ENCODE measurements at places on chromosomes 16 and 17.

DNA sequence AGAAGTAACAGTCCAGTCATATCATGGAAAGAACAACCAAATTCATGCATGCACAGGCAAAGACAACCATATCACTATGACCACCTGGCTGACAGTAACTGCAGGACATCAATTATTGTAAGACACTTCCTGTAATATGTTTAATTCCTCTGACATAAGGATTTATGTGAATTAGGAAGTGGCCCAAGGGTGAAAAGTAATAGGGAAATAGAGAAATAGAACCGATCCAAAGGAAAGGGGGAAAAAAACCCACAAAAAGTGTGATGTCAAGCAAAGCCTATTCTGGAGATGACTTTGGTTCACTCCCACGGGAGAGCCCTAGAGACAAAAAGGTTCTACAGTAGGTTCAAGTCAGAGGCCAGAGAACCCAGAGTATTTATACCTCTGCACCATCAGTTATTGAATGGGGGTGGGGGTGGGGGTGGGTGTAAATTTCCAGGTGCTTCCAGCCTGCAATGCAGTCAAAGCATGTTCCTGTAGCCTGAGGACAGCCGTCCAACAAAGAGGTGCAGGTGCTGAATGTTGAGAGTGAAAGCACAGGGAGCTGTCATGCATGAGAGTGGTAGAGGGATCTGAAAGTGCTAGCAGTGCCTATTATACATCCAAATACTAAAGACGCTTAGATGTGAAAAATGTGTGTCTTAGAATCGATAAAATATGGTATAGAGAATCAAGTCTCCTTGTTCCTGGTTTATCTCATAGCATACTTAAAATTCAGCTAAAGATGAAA lies 95.6 kb upstream of the HLF start:
- no peak for DNase-seq

DNA sequence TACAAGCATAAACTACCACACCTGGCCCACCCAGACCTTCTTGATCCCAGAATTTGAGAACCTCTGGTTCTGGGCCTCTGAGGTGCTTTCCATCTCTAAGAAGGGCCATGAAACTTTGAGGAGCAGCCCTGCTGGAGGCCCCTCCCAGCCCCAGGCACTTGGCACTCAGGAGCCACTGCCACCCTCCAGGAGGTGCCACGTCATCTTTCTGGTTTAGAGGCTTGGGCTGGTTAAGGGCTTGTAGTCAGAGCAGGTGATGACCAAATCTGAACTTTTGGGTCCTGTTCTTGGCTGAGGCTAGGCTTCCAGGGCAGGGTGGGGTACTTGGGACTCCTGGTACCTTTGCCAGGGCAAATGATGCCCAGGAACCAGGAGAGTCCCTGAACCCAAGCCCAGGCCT lies 13.8 kb upstream of the DLX4 start:
- DNase-seq, result no peak

DNA sequence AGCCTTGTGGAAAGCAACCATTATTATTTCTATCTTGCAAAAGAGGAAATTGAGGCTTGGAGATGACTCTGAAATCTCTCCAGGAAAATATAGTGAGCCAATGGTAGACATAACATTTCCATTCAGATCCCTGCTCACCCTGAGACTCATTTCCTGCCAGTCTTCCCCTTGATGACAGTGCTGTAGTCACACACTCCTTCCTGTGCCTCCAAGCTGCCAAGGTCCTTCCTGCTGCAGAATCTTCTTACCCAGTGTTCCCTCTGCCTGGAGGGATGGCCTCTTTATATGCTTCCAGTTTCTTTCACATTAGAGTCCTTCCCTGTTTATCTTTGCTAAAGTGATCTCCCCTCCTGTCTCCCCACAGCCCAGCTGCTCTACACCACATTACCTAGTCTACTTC lies 648.1 kb downstream of the TOX3 start:
- no peak for DNase-seq

DNA sequence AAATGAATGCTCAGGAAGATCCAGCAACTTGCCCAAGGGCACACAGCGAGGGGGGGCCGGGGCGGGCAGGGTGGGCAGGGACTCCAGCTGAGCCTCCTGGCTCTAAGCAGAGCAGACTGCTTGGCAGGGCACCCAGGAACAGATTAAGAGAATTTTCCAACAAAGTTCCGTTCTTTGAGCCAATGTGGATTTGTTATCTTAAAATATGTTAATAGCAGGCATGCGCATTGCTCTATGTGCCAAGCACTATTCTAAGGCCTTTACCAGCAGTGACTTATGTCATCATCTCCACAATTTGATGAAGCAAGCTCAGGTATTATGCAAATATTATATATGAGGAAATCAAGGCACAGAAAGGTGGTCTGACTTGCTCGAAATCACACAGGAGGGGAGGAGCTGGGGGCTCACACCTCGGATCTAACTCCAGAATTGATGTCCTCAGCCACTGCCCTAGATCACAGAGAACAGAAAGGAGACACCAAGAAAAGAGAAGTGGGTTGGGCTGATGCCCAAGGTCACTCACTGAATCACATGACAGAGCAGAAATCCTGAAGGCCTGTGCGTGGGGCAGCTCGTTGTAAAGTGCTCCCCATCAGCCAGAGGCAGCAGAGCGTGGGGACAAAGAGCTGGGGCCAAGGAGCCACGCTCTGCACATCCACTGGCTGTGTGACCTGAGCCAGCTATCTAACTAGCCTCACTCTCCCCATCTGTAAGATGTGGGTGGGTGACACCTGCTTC lies 23.2 kb upstream of the MEAK7 start:
- no peak for DNase-seq

DNA sequence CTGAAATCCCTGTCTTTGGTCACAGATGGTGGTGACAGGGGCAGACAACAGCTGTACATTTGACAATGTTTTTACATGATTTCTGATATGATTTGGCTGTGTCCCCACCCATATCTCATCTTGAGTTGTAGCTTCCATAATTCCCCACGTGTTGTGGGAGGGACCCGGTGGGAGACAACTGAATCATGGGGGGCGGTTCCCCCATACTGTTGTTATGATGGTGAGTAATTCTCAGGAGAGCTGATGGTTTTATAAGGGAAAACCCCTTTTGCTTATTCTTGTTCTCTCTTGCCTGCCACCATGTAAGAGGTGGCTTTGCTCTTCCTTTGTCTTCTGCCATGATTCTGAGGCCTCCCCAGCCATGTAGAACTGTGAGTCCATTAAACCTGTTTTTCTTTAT lies 353.9 kb downstream of the CPPED1 start:
- DNase-seq, result no peak

- no peak for DNase-seq
Observed at GRCh38 chr17:14311981-14312380, 11.1 kb downstream of the HS3ST3B1 start.

GRCh38 chr17:68509141-68510057 lies 2.8 kb upstream of the PRKAR1A start:
- no peak for DNase-seq

DNA sequence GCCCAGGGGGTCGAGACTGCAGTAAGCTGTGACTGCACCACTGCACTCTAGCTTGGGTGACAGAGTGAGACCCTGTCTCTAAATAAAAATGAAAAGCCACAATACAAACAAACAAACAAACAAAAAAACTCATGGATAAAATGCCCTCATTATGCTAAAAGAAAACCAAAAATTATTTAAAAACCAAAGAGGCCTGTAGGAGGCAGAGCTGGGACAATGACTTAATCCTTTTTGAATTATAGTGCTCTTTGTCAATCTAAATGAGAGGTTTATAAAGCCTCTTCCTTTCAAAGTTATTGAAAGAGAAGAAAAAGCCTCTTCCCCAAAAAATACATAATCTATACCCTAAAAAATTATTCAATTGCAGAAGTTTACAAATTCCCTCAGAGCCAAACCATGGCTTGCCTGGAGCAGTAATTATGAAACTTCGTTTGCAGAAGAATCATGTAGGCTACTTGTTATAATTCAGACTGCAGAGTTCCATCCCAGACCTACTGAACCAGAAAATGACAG lies 18.5 kb downstream of the CRLF3 start:
- no peak for DNase-seq

DNA sequence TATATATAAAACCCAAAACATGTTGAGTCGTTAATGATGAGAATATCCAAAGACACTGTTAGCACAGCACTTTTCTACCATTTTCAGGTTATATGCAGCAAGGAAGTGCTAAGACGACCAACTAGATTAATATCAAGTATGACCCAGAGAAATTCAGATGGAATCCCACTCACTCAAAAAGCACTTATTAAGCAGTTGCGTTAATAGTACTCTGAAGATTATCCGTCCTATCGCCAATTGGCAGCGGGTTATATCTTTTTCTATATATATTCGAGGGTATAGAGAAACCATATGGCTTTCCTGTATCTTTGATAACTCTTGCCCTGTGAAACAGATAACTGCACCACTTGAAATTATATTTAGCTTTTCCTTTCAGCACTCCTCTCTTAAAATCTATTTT lies 1.1 kb downstream of the CRLF3 start:
- DNase-seq, result no peak

DNA sequence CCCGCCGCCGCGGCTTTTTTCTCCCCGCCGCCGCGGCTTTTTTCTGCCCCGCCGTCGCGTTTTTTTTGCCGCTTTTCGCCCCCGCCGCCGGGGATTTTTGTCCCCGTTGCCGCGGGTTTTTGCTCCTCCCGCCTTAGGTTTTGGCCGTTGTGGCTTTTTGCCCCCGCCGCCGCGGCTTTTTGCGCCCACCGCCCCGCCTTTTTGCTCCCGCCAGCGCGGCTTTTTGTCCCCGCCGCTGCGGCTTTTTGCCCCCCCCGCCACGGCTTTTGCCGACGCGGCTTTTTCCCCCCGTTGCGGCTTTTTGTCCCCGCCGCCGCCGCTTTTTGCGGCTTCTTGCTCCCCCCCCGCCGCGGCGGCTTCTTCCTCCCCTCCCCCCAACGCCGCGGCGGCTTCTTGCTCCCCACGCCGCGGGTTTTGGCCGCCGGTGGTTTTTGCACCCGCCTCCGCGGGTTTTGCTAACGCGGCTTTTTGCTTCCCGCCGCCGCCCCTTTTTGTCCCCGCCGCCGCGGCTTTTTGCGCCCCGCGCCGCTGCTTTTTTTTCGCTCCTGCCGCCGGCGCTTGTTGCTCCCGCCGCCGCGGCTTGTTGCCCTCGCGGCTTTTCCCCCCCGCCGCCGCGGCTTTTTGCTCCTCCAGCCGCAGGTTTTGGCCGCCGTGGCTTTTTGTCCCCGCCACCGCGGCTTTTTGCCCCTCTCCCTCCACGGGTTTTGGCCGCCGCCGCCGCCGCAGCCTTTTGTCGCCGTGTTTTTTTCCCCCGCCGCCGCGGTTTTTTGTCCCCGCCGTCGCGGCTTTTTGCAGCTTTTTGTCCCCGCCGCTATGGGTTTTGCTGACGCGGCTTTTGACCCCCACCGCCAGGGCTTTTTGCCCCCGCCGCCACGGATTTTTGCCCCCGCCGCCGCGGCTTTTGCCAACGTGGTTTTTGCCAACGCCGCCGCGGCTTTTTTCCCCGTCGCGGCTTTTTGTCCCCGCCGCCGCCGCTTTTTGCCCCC lies 150.3 kb downstream of the KCNJ18 start:
- DNase-seq, result no peak
